CD4-positive, alpha-beta T cell treated with Interleukin-21 for 1 hour (primary cell): ENCODE measurements at places on chromosomes 12 and 14.

GRCh38 chr14:104827177-104828055 lies 26.5 kb downstream of the ZBTB42 start:
- peak; percentile 72 for DNase-seq

GRCh38 chr14:44756554-44756953 lies 205.2 kb downstream of the KLHL28 start:
- DNase-seq: no peak

- DNase-seq: peak; percentile 11
These were observed 111.9 kb downstream of the FOXN3 start for GRCh38 chr14:89304972-89305703.

GRCh38 chr14:56487761-56488160 lies 91.8 kb upstream of the TMEM260 start:
- DNase-seq: no peak

- no peak for DNase-seq
These were observed 135.5 kb upstream of the CDKN3 start for GRCh38 chr14:54261283-54261682.
